ENCODE measurements at places on chromosomes 6 and 20. TPM values are rescaled to one million over a fixed set of nuclear protein-coding genes. Genes with fewer than 3 reads are reported as not detected.

Gene PARD6B
- polyA plus RNA-seq, result 1.5 TPM

Gene TJAP1
- polyA plus RNA-seq, result 34.1 TPM

Gene C6orf132
- 9.5 TPM for polyA plus RNA-seq

Gene RING1
- polyA plus RNA-seq, result 17.0 TPM

Gene PPP1R14C
- 32.2 TPM for polyA plus RNA-seq

Gene DZANK1
- 2.0 TPM for polyA plus RNA-seq

Gene ADGRF5
- 0.01 TPM for polyA plus RNA-seq

Gene ANGPT4
- 0.01 TPM for polyA plus RNA-seq

Gene ZNF311
- polyA plus RNA-seq, result 1.3 TPM

Gene FLRT3
- polyA plus RNA-seq, result 81.5 TPM

Gene EYS
- 0.14 TPM for polyA plus RNA-seq

Gene SAMD3
- 0.29 TPM for polyA plus RNA-seq

Gene NT5E
- polyA plus RNA-seq, result 148 TPM

Gene GCNT2
- 0.02 TPM for polyA plus RNA-seq

Gene SOX18
- polyA plus RNA-seq, result not detected

Gene DPPA5
- polyA plus RNA-seq, result not detected

Gene MACROD2
- polyA plus RNA-seq, result 0.32 TPM
